Stimulated activated CD8-positive, alpha-beta memory T cell treated with anti-CD3 and anti-CD28 coated beads, Interleukin-4, amount 100 ng/mL, for 4 hours (primary cell): ENCODE measurements at places on chromosomes 4 and X.
A peak's percentile ranks its signal among the peaks of the same experiment; 100 is the strongest.

GRCh38 chrX:30270639-30271038 is 23.7 kb downstream of the MAGEB1 start:
- DNase-seq: no peak

GRCh38 chrX:68396953-68397352 is 36.3 kb downstream of the OPHN1 start:
- no peak for DNase-seq

- DNase-seq: no peak
Observed at GRCh38 chr4:75673959-75674328, 733 bp upstream of the G3BP2 start.

GRCh38 chr4:40844261-40844660 is 94.5 kb downstream of the NSUN7 start:
- DNase-seq: no peak

DNA sequence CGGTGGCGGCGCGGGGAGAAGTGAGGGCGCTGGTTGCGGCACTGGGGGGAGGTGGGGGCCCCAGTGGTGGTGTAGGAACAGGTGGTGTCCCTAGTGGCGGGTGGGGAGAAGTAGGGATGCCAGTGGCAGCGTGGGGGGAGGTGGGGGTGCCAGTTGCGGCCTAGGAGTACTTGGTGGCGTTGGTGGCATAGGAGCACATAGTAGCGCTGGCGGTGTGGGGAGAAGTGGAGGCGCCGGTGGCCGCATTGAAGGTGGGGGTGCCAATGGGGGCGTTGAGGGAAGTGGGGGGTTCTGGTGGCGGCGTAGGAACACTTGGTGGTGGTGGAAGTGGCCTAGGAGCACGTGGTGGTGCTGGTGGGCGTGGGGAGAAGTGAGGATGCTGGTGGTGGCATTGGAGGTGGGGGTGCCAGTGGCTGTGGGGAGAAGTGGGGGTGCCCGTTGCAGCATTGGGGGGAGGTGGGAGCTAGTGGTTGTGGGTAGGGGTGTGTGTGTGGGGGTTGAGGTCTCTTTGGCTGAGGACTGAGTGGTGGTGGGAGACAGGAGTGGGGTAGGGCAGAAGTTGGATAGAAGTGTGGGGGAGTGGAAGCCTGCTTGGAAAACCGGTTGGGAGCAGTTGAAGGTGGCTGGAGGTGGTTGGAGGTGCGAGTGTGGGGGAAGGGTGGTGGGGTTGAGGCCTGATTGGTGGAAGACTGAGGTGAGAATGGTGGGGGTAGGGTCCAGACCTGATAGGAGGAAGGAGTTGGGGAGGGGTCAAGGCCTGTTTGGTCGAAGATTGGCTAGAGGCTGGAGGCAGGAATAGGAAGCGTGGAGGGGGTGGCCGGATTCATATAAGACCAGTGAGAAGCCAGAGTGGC is 1.1 kb downstream of the GCNA start:
- no peak for DNase-seq

DNA sequence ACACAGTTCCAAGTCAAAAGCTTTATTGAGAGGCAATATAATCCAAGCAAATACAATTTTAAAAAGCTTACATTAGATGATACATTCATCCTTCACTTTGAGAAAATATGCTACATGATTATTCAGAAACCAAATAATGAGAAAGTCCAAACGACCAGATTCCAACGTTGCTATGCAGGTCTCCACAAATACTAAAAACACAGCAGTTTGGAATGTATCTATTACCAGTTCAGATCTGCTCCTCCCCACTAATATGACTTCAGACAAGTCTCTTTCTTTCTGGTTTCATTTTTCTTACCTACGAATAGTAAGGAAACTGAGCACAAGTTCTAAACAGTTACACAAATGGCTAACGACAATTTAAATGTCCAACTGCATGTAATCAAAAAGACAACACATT is 9.5 kb downstream of the NAF1 start:
- no peak for DNase-seq

- no peak for DNase-seq
Observed at GRCh38 chr4:140109737-140110136, 44.2 kb downstream of the MAML3 start.

DNA sequence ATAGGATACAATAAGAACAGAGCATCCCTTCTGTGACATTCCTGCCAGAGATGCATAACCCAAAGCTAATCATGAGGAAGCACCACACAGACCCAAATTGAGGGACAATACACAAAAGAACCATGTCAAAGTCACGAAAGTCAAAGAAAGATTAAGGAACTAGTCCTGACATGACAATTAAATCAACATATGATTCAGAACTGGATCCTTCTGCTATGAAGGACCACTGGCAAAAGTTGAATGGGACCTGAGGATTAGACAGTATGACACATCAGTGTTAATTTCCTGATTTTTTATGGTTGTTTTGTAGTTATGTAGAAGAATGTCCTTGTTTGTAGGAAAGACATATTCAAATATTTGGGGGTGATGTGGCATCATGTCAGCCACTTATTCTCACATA is 13.9 kb downstream of the ACOT9 start:
- no peak for DNase-seq

- no peak for DNase-seq
Observed at GRCh38 chr4:48557478-48557877, 67.4 kb downstream of the ZAR1 start.

DNA sequence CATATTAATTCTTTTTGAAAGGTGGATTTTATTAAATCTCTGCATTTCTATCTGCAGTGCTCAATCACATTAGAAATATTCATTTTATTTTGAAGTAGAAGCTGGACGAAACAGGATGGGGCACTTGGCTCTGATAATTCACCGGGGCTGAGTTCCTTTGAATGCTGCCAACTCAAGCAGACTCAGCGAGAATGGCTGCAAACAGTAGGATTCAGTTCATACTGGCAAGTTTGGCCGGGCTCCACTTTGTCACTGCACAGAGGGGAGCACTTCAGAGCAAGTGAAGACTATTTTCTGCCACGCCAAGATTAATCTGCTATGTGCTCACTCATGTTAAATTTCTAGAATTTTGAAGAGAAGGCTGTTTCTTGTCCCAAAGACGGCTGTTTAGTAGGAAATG is 30.7 kb upstream of the KLHL8 start:
- no peak for DNase-seq

DNA sequence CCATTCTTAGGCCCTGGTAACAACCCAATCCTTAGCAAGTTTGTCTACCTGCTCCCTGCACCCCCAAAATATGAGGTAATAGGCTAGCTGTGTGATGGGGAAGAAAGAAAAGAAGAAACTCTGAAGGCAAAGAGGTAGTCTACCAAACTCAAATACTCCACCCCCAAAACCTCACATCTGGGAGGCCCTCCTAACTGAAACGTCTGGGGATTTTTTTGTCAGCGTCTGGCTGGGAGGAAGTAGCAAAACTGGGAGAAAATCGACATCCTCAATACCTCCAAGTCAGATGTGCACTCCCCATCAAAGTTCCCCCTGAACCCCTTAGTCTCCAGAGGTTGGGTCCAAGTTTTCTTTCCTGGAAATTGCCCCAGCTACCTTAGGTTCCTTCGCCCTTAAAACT is 1.0 kb downstream of the LAMP2 start:
- no peak for DNase-seq

- DNase-seq: no peak
Observed at GRCh38 chr4:125016892-125017299, 297.9 kb upstream of the FAT4 start.

DNA sequence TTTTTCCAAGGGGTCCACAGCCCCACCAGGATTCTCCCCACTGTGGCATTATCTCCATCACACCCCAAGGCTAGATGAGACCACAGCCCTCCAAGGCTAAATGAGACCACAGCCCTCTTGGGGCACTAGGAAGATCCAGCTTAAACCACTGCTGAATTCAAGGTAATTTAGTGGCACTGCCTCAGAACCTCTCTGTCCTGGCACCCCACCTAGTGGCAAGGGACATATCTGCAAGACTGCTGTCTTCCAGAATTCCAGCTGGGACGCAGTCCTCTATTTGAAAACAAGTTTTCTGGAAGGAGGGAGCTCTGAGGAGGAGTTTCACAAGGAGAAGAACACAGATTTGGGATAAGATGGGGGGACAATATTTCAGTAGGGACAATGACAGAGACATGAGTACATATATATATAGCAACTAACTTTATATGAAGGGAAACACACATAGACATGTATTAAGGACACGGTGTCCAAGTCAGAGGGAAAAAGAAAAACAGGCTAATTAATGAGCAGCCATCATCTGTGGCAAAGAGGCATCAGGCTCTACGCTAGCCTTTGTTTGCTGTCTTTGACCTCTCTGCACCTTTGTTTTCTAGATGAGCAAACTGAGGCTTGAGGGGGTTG is 9.3 kb downstream of the CETN2 start:
- no peak for DNase-seq

- no peak for DNase-seq
Observed at GRCh38 chr4:63799166-63799565, 610.1 kb downstream of the TECRL start.

- DNase-seq: peak; percentile 61
Observed at GRCh38 chr4:88591787-88592599, at the start of gene HERC3. TSS of gene HERC3 (plus strand) at chr4:88592480. CDS start at chr4:88605824, 13,344 bp downstream.

DNA sequence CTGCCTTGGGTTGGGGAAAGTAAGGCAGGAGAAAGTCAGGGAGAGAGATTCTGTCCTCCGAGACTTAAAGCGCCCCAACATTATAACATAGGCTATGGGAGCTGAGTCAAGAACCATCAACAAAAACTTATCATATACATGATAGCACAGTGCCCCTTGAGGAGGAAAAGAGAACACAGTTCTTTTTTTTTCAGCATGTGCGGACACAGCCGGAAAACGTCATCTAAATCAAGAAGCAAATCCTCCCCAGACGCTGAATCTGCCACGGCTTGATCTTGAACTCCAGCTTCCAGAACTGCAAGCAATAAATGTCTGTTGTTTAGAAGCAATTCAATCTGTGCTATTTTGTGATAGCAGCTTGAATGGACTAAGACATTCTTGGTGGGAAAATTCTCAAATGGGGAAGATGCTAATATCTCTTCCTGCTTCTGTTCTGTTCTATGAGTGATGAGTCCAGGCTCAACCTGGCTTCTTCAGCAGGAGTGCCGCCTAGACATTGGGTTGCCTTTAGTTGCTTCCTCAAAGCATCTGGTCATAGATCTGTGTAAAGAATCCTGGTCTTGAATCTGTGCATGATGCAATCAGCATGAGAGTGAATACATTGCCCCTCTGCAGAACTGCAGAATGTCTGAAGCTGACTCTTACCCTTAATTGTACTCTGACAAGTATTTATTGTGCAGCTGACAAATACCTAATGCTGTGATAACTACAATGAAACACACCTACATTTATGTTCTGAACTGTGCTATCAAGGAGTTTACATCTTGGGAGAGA is 549.8 kb upstream of the PRKX start:
- DNase-seq: no peak

DNA sequence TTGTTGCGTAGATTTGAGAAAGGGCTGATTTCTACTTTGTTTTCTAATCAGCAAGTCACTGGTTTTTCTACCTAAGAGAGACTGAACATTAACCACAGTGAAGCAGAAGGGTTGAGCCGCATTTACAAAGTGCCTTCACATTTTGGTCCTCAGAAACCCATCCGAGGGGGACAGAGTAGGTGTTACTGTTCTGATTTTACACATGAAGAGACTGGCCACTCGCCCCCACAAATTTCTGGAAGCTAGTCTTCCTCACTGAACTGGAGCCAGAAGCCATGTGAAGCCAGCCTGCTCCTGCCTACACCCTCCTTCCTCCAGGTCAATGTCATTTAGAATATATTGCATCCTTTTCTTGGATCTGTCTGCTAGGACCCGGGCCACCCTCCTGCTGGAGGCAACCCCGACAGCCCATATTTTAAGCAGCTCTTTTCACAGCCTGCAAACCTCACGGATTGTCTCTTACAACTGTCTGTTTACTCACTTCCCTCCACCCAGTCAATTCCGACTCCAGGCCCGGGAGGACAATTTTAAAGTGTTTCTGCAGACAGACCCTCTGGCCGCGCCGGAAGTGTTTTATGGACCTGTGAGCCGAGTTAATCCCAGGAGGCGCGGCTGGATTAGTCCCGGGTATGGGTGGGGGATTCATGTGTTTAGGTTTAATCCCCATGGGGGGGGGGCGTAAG is 73.2 kb upstream of the BCOR start:
- no peak for DNase-seq

DNA sequence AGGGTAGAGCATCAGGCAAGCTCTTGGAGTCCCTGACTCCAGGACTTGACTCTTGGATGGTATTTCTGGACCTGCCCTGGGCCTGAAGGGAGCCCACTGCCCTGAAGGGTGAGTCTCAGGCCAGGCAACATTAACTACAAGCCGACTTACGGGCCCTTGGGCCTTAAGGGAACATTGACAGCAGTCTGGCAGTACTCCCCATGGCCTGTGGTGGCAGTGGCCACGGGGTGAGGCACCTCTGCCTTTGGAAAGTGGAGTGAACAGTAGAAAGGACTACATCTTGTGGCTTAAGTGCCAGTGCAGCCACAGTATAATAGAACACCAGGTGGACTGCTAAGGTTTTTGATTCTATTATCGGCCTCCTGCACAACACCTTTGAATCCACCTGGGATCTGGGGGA is 36.3 kb downstream of the SH3BGRL start:
- no peak for DNase-seq

DNA sequence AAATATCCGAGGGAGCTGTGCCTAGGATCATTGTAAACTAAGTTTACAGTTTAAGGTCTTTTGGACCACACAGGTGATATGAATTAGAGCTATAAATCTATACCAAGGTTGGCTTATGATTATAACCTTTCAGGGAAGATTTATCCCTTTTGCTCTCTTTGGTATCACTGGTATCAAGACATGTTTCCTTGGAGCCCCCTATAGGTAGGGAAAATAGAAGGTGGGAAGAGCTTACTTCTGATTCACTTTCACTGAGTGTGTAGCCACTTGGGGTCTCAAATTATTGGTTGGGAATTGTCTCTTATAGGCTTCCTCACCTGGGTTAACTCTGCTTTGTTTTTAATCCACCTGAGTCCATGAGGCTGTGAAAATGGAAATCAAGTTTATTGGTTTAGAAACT is 262.1 kb upstream of the NR3C2 start:
- no peak for DNase-seq

DNA sequence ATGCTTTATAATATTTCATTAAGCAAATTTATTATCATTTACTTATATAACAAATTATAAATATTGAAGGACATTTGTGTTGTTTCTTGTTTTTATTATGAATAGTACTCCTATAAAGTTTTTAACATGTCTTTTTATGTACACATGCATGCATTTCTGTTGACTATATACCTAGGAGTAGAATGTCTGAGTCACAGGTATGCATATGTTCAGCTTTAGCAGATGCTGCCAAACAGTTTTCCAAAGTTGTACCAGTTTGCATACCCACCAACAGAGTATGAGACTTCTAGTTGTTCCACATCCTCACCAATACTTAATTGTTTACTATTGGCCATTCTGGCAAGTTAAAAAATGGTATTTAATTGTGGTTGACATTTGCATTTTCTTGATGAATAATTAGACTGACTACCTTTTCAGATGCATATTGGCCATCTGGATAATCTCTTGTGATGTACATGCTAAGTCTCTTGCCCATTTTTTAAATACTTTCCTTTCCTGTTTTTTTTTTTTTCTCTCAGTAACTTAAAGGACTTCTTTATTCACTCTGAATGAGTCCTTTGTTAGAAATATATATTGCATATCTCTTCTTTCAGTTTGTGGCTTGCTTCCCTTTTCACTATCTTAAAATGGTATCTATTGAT is 132.2 kb upstream of the TRIM2 start:
- no peak for DNase-seq
